ENCODE measurements at places on chromosomes 1 and 21.

DNA sequence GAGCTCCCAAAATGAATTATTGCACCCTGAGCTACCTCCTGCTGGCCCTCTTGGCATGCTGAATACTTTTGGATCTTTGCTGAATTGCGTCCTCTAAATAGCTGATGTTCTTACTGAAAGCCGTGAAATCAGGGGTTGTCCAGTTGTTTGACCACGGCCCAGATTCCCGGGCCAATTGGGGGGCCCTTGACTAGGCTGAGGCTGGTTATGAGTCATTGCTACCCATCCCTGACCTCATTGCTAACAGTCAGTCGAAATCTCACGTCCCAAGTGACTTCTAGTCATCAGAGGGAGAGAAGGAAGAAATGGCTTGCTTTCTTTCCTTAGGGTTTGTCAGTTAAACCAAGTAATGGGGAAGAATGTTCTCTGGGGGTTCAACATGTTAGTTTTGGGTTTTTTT lies 37.4 kb downstream of the SMYD2 start:
- no peak for DNase-seq

DNA sequence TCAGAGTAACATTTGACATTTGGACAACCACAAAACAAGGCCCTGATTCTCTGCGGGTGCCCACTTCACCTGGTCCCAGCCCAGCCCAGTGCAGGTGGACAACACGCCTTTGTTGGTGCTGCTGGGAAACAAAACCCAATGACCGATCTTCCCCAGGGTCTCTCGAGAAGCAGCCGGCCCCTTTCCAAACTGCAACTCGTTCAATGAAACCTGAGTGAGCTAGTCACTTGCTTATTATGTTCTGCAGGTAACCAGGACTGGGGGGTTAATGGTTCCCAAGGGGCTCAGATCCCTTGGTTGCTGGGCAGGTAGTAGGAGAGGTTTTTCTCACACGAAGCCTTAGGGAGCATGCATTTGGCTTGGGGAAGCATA lies 42.9 kb downstream of the ABCG1 start:
- DNase-seq: no peak

- no peak for DNase-seq
These were observed 1276.7 kb upstream of the PRMT6 start for GRCh38 chr1:105779727-105780126.

DNA sequence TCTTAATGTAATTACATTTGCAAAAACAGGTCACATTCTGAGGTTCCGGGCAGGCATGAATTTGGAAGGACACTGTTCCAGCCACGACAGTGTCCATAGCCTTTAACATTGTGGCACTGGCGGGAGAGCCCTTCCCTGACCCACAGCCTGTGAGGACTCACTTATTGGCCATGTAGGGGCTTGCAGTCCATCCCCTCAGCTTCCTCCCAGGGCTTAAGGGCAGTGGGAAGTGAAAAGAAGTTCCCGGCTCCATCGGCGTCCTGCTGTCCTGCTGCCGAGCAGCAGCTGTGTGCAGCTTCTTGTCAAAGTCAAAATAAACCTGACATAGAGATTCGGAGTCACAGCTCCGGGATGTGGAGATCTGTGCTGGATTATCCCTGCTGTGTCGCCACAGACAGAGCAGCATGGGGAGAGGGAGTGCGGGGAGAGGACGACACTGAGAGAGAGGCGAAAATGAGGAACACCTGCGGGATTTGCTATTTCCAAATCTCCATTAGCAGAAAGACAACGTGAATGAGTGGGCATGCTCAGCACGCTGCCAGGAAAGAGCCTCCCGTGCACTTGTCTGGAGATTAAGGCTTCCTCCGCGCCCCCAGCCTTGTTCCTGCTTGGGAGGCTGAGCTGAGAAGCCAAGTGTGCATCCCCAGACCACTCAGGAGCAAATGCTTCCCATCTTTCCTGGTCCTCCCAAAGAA lies 260.3 kb downstream of the ASTN1 start:
- no peak for DNase-seq

DNA sequence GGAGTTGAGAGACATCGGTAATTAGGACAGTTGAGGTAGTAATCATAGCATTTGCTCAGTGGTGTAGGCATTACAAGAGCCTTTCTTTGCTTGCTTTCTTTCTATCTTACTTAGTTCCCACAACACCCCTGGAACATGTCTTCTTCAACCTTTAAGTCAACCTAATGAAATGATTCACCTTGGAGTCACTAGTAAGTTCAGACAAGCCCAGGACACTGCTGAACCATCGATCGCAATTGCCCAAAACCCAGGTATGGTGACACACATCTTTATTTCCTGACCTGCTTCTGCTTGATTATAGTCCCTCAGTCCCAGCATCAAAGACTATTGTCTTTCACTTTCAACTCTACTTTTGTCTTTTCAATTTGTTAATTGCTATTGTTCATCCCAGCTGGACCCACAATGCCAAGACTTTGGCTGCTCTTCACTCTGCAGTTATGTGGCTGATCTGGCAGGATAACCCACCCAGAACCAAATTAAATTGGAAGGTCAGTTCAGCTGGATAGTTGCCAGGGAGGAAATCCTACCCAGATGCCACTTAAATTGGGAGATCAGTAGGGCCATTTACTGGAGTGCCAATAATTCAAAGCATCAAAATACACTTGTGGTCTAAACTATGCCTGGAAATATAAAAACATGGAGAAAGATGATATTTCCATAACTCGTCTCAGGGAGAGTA lies 272.9 kb downstream of the RWDD3 start:
- DNase-seq: no peak

GRCh38 chr1:3275471-3276340 lies 178.8 kb upstream of the ARHGEF16 start:
- DNase-seq: no peak

DNA sequence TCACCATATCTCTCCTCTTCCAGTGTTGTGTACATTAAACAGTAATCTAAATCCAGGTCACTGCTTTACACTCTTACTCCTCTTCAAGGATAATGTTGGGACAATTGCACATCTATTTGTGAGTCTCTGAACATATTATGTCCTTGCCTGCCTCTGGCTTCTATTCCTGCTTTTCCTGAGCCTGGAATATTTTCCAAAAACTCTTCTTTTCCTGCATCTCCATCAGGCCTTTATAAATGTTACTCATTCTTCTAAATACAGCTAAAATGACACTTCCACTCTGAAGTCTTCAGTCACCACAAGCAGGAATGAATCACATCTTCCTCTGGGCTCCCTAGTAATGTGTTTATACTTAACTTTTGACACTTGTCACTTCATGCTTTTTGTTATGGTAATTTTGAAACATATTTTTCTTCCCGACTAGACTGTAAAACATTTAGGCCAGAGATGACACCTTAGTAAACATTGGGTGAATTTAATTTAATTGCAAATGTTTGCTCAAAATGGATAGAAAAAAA lies 396.0 kb downstream of the LRRIQ3 start:
- DNase-seq: no peak

DNA sequence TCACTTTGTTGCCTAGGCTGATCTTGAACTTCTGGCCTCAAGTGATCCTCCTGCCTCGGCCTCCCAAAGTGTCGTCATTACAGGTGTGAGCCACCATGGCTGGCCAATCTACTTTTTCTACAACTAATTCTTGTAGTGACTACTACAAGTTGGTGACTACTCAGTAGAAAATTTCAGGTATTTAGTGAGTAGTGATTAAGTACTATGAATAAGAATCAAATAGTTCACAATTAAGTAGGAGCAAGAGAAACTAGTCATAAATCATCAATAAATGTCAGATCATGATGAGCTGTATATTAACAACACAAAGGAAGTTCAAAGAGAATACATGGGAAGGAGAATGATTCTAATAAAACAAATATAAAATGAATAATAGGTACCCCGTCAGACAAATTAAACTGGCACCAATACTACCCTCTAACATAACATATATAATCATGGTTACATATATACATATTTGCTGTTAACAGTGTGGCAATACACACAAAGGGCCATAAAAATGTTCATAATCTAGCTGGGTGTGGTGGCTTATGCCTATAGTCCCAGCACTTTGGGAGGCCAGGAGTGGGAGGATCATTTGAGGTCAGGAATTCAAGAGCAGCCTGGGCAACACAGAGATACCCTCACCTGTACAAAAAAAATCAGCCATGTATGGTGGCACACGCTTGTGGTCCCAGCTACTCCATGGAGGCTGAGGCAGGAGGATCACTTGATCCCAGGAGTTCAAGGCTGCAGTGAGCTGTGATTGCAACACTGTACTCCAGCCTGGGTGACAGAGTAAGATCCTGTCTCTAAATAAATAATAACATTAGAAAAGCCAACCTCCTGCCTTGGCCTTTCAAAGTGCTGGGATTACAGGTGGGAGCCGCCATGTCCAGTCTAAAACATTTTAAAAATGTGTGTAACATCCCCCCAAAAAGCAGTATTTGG lies 19.1 kb downstream of the YY1AP1 start:
- no peak for DNase-seq

DNA sequence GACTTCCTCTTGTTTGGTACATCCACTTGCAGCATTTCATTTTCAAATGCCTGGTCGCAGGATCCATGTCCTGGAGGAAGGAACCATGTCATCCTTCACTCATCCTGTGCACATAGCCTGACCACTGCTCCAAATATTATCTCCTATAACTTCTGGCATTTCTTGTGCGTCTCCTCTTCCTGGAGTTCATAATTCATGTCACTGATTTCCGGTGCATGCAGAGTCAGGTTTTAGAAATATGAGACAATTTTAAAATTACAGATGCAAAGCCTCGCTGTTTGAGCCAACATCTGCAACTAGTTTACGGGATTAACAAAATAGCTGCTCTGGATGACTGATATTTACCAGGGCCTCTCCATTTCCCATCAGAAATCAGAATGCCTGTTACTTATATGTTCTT lies 268.1 kb downstream of the DNM3 start:
- no peak for DNase-seq

- no peak for DNase-seq
These were observed 28.5 kb downstream of the SLC9A1 start for GRCh38 chr1:27126391-27126790.

DNA sequence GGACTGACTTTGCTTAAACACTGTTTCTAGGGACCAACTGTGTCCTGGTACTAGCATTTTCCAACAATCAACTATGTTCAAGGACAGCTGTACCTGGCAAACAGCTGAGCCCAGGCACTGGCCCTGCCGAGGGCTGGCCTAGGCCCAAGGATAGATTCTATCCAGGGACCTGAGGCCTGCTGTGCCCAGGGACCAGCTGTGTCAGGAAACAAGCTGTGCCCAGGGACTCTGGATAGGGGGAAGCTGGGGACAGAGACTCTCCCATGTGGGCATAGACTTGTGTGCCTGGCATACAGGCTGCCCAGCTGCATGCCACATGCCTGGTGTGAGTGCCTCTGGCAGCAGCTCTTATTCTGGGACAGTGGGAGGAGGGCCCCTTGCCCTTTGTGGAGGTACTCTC lies 38.1 kb upstream of the POU3F1 start:
- DNase-seq: no peak

DNA sequence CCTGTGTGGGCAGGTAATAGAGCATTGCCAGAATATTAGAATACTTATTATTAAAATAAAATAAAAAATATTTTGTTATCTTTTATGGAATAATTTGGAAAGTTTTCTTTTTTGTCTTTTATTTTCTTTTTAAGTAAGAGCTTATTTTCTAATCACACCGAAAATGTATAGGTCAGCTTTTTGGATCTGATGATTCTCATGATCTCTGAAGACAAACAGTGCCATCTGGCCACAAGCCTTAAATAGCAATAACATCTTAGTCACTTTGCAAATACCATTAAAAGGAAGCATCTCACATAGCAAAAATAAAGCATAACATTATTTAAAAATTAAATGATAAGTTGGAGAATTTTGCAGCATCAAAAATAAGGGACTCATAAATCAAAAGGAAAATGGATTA lies 213.8 kb downstream of the PLA2G4A start:
- DNase-seq: no peak

GRCh38 chr1:83029916-83030315 lies 969.0 kb downstream of the TTLL7 start:
- no peak for DNase-seq

- DNase-seq: no peak
These were observed 6.2 kb upstream of the CENPS start for GRCh38 chr1:10424034-10424433.

- DNase-seq: no peak
These were observed 88.0 kb downstream of the NR5A2 start for GRCh38 chr1:200115532-200115931.

DNA sequence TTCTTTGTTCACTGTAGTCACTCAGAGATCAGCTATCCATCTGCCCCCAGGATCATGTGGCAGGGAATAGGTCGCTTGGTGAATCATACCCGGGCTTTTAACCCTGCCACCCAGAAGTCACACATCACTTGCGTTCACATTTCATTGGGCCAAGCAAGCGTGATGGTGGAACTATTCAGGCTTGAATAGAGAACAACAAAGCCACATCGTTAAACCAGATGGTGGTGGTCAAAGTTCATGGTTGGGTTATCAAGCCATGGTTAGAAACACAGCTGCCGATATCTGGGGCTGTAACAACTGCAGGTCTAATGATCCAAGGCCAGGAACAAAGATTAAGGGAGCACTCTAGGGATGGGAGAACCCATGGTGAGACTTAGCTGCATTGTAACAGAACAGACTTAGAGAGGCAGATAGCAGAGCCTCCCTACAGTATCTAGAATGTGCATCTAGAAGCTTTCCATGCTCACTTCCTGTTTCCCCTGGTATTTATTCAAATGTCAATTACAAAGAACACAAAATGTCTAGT lies 40.0 kb upstream of the PTPRC start:
- DNase-seq: no peak

DNA sequence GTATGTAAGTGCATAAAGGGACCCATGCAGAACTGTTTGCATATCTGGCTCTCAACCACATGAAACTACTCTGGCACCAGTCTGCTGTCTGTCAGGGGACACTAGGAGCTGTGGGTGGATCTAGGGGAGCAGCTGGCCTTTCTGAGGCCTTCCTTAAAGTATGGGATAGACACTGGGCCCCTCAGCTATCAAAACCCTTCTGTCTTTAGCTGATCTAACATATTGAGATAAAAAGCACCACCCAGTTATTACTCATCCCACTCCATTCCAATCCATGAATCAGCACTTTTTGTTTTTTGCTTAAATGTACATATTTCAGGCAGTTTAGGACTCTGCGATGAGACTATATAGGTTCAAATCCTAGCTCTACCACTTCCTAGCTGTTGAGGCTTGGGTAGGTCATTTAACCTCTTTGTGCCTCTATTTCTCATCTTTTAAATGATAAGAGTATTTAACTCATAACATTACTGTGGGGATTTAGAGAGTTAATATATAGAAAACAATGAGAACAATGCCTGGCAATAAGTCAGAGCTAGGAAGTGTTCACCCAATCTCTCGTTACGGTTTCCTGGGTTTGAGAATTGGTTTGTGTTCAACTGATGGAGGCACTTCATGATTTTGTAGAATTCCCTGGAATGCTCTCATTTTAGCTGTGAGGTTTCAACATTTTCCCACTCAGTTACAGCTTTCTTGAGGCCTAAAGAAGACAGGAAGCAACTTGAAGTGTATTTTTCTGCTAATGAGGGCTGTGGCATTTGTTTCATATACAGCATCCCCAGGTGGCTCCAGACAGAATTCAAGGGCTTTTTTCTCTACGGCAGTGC lies 68.9 kb downstream of the LRIG2 start:
- no peak for DNase-seq

- DNase-seq: no peak
These were observed 410.7 kb downstream of the SIPA1L2 start for GRCh38 chr1:232218955-232219865.

- DNase-seq: no peak
These were observed 40.6 kb downstream of the ERI3 start for GRCh38 chr1:44314452-44314851.
